ENCODE measurements at places on chromosomes 16 and 17. TPM values are rescaled to one million over a fixed set of nuclear protein-coding genes. Genes with fewer than 3 reads are reported as not detected.

Gene PSMD12
- 45.0 TPM for total RNA-seq

Gene BRIP1
- total RNA-seq: 0.22 TPM

Gene ABCA10
- 4.2 TPM for total RNA-seq

Gene MTSS2
- total RNA-seq: 83.9 TPM

Gene KRTAP9-7
- not detected for total RNA-seq

Gene ZP2
- not detected for total RNA-seq

Gene KCNJ2
- total RNA-seq: 44.8 TPM

Gene TNFRSF17
- total RNA-seq: not detected

Gene KIF19
- total RNA-seq: 0.08 TPM

Gene UBALD2
- total RNA-seq: 26.0 TPM

Gene KCNJ16
- not detected for total RNA-seq

Gene SEZ6L2
- total RNA-seq: 0.38 TPM

Gene PRSS33
- total RNA-seq: not detected

Gene KRTAP9-8
- total RNA-seq: not detected

Gene ERN2
- not detected for total RNA-seq

Gene MYO15B
- total RNA-seq: 43.0 TPM

Gene TTLL6
- total RNA-seq: not detected

Gene EFTUD2
- 62.0 TPM for total RNA-seq

Gene C17orf78
- not detected for total RNA-seq

Gene TRIM37
- total RNA-seq: 20.9 TPM

Gene KRTAP1-5
- not detected for total RNA-seq

Gene KRTAP4-8
- total RNA-seq: not detected

Gene KRT33A
- total RNA-seq: not detected

Gene EVPLL
- not detected for total RNA-seq

Gene GJC1
- 18.8 TPM for total RNA-seq

Gene GRIN2C
- total RNA-seq: 0.52 TPM

Gene HS3ST2
- 0.38 TPM for total RNA-seq

Gene KRTAP3-3
- total RNA-seq: not detected

Gene EVI2A
- 2.9 TPM for total RNA-seq

Gene CD19
- not detected for total RNA-seq

Gene UMOD
- not detected for total RNA-seq

Gene ABCC12
- not detected for total RNA-seq
